Muscle of arm (tissue), 14 donors: ENCODE measurements at places on chromosomes 7 and 10.

- no peak for DNase-seq
These were observed 80.7 kb downstream of the MAD1L1 start for GRCh38 chr7:2151801-2152612.

DNA sequence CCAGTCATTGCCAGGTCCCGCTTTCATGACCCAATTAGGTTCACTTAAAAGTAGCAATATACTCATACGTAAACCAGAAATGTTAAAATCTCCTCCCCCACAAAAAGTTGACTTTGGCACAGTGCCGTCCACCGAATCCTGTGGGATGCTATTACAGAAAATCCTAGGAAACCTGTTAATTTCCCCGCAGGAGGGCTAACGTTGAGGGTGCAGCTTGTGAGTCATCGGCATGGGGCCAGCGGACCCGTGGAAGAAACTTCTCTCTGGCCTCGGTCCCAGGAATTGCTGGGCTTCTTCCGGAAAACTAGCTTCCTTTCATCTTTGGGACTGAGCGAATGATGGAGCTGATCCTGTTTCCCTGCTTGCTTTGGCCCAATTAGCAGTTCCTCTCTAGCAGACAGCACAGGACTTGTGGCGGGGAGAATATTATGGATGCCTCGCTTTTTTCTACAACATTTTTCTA is 13.5 kb downstream of the CRYGN start:
- DNase-seq: peak; percentile 60

GRCh38 chr10:75826846-75827245 is 395.4 kb downstream of the LRMDA start:
- DNase-seq: no peak

DNA sequence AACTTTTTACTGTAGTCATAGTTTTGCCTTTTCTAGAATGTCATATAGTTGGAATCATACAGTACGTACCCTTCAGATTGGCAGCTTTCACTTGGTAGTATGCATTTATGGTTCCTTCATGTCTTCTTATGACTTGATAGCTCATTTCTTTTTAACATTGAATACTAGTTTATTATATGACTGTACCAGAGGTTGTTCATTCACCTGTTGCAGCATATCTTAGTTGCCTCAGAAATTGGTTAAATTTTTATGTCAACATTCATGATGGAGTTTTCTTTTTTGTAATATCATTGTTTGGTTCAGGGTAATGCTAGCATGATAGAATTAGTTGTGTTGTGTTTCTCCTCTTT is 94.8 kb upstream of the CDK13 start:
- no peak for DNase-seq

GRCh38 chr10:114328441-114328812 is 75.9 kb downstream of the AFAP1L2 start:
- no peak for DNase-seq

GRCh38 chr7:149145031-149145845 is 2.0 kb upstream of the ZNF398 start:
- no peak for DNase-seq
